ENCODE measurements at places on chromosomes 2 and 18. TPM values are rescaled to one million over a fixed set of nuclear protein-coding genes. Genes with fewer than 3 reads are reported as not detected.
A peak's percentile ranks its signal among the peaks of the same experiment; 100 is the strongest.

DNA sequence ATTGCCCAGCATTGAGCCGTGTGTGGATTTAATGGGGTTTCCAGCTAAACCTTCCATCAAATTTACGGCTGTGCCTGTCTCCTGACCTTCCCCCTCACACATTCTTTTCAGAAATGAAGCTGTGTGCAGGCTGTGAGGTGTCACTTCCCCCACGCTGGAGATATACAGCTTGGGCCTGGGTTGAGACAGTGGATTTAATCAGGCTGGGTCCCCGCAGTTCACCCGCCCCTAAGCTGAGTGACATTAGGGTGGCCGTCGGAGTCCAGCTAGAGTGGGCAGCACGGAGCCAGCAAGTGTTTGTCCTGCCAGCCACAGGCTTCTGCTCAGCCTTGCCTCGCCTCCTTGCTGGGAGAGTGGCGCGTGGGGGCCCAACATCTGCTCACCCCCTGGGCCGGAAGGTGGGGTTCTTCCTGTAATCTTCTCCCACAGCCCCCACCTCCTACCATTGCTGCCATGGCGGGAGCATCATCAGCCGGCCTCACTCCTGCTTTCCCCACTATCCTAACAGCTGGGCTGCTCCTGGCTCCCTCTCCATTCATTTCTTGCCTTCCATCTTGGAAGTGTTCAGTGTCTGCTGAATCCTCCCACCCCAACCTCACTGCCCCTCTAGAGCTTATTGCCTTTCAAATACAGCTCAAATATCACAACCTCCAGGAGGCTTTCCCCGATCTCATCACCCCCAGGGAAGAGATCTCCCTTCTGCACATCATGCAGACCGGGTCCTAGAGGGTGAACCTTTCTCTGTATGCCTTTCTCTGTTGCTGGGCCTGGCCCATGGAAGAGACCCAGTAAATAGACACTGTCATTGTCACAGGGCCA lies 149.0 kb downstream of the GLI2 start:
- H3K4me3 ChIP-seq, result no peak overlapping the region
- peak overlapping the region; percentile 53 for H3K27ac ChIP-seq
- H3K36me3 ChIP-seq, result no peaks in the 10 kb centered on the region
- H3K27me3 ChIP-seq, result no peaks in the 10 kb centered on the region
- H3K4me1 ChIP-seq, result peaks cover 13% of the 10 kb centered on the region
- no peak for DNase-seq

- no peak overlapping the region for H3K4me3 ChIP-seq
- no peak overlapping the region for H3K27ac ChIP-seq
- H3K4me1 ChIP-seq, result no peaks in the 10 kb centered on the region
- no peaks in the 10 kb centered on the region for H3K27me3 ChIP-seq
- no peaks in the 10 kb centered on the region for H3K36me3 ChIP-seq
- DNase-seq, result no peak
These were observed 345.3 kb downstream of the TSN start for GRCh38 chr2:122100756-122101155.

DNA sequence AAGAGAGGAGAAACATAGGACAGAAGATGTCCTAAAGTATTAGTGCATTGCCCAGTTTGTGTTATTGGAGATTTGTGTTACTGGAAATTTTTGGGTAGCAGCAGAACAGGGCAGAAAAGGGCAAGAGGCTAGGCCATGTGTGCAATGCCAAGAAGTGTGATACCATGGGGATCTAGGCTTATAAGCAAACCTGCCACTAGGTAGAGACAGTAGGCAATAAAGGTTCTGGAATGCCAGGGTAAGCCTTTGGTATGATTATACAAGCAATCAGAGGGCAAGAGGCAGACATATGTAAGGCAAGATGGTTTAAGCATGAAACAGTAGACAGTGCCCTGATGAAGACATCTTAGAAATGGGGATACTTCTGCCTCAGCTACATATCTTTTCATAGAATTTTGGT lies 12.3 kb upstream of the CERS6 start:
- no peak overlapping the region for H3K27ac ChIP-seq
- H3K27me3 ChIP-seq, result no peaks in the 10 kb centered on the region
- H3K4me3 ChIP-seq, result no peak overlapping the region
- no peak for DNase-seq
- no peaks in the 10 kb centered on the region for H3K4me1 ChIP-seq

- H3K4me3 ChIP-seq, result no peak overlapping the region
- no peak overlapping the region for H3K27ac ChIP-seq
- no peaks in the 10 kb centered on the region for H3K36me3 ChIP-seq
- peaks cover 2% of the 10 kb centered on the region for H3K4me1 ChIP-seq
These were observed 245.4 kb upstream of the MEIS1 start for GRCh38 chr2:66189553-66189952.

GRCh38 chr18:63701952-63702351 lies 808 bp upstream of the SERPINB11 start:
- no peaks in the 10 kb centered on the region for H3K36me3 ChIP-seq
- no peaks in the 10 kb centered on the region for H3K27me3 ChIP-seq
- H3K27ac ChIP-seq, result no peak overlapping the region
- H3K4me1 ChIP-seq, result no peaks in the 10 kb centered on the region
- H3K4me3 ChIP-seq, result no peak overlapping the region

DNA sequence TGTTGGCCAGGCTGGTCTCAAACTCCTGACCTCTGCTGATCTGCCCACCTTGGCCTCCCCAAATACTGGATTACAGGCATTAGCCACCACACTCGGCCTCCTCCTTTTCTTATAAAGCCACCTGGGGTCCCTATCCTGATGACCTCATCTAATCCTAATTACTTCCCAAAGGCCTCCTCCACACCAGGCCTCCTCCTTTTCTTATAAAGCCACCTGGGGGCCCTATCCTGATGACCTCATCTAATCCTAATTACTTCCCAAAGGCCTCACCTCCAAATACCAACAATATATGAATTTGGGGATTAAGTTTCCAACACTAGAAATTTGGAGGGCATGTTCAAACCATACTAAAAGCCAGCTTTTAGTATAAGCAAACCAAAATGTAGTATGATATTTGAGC lies 9.7 kb upstream of the RMC1 start:
- H3K4me3 ChIP-seq, result no peak overlapping the region
- H3K4me1 ChIP-seq, result no peaks in the 10 kb centered on the region
- no peaks in the 10 kb centered on the region for H3K36me3 ChIP-seq
- no peak overlapping the region for H3K27ac ChIP-seq
- DNase-seq, result peak; percentile 72
- H3K27me3 ChIP-seq, result no peaks in the 10 kb centered on the region

DNA sequence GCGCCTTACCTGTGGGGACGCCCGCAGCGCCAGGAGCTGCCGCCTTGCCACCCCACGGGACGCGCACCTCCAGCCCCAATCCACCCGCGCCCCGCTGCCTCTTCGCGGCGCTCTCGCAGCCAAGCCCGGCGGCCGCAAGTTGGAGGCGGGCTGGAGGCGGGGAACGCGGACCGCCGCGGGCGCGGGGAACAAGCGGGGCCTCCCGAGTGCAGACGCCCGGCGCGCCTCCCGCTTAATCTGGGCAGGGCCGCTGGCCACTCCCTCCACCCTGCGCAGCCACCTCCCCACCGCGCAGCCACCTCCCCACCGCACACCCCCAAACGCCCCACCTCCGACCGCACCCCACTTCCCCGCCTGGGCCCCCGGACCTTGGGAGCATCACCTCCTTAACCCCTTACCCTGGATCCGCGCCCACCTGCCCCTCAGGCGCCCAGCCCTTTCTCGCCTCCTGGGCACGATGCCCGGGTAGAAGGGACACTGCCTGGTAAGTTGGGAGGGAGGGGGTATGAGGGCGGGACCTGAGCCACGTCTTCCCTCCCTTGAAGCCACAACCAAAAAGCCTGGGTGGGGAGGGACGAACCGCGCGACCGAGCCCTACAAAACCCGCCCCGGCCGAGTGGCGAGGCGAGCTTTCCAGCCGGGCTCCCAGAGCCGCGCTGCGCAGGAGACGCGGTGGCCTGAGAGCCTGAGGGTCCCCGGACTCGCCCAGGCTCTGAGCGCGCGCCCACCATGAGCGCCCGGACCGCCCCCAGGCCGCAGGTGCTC lies at the start of the genes COL4A3 and COL4A4:
Gene COL4A3 (plus strand): TSS at position 627 of the 765 bp plus-strand sequence. CDS start 103 bp downstream, at position 730.
Gene COL4A4 (minus strand): TSS at position 208 of the 765 bp plus-strand sequence. CDS start 16,722 bp downstream, outside the sequence.
- DNase-seq, result peak; percentile 81
- no peak within 1 kb of the TSS for H3K27ac ChIP-seq
- peak within 1 kb of the TSS; percentile 75 for H3K4me3 ChIP-seq
- peaks cover 9% of the 10 kb centered on the region for H3K4me1 ChIP-seq

DNA sequence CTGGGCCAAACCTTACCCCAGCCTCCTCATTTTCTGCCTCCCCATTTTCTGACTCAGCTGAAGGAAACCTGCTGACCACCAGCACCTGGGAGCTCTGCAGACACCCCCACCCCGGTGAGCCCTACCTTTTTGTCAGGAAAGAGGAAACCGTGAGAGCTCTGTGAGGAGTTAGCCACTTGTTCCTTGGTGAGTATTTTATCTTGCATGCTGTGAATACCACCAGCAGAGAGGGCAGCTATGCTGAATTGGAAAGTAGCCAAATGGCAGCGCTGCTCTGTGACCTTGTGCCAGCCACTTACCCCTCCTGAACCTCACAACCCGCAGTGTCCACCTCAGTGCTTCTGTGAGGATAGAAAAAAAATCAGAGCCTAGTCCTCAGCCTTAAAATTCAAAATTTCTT lies 2.5 kb downstream of the MPPE1 start:
- no peak overlapping the region for H3K4me3 ChIP-seq
- peaks cover 12% of the 10 kb centered on the region for H3K4me1 ChIP-seq
- no peaks in the 10 kb centered on the region for H3K27me3 ChIP-seq

Gene CPO
- total RNA-seq, result 1.5 TPM

Gene IL1B
- total RNA-seq, result not detected

Gene TDRD15
- 0.44 TPM for total RNA-seq

Gene LRRTM1
- 11.3 TPM for total RNA-seq
